ENCODE measurements at places on chromosomes 11 and 22.
A peak's percentile ranks its signal among the peaks of the same experiment; 100 is the strongest.

- H3K27ac ChIP-seq = peak overlapping the region; percentile 54
- no peak for DNase-seq
- H3K4me3 ChIP-seq = peak overlapping the region; percentile 13
- no peaks in the 10 kb centered on the region for H3K27me3 ChIP-seq
- peaks cover 8% of the 10 kb centered on the region for H3K36me3 ChIP-seq
These were observed 73.6 kb upstream of the SUSD2 start for GRCh38 chr22:24107661-24108060.

DNA sequence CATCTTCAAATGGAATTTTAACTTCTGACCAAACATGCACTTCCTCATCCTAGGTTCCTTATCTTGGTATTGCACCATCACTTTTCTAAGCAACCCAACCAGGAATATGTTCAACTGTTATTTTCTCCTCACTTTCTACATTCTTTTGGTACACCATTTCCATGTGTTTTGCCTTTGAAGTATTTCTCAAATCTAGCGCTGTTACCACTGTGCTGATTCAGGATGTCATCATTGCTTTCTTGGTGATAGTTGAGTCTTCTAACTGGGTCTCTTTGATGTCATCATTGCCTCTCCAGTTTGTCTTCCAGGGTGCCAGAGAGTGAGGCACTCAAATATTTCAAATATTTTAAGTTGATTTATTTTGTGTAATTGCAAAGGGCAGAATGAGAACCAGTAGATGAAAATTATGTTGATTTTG, 47.5 kb downstream of the HORMAD2 start:
- H3K27ac ChIP-seq = no peak overlapping the region
- no peaks in the 10 kb centered on the region for H3K4me1 ChIP-seq
- no peak overlapping the region for H3K4me3 ChIP-seq
- H3K36me3 ChIP-seq = no peaks in the 10 kb centered on the region

GRCh38 chr11:7924536-7924935, 6.5 kb downstream of the OR10A6 start:
- no peaks in the 10 kb centered on the region for H3K36me3 ChIP-seq
- no peak for DNase-seq
- H3K27ac ChIP-seq = no peak overlapping the region
- H3K4me1 ChIP-seq = no peaks in the 10 kb centered on the region

DNA sequence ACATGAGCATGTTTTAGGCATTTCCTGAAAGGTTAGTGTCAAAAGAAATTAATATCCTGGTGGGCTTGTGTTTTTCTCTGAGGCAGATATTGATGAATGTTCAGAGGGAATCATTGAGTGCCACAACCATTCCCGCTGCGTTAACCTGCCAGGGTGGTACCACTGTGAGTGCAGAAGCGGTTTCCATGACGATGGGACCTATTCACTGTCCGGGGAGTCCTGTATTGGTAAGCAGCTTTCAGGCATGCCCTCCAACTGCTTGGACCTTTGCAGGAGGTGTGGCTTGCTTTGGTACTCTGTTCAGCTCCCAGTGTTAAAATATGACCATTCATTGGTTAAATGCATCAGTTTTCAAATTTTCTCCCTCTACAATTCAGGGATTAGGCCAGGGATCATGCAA, 658.6 kb upstream of the ANO5 start:
- H3K36me3 ChIP-seq = no peaks in the 10 kb centered on the region
- H3K4me1 ChIP-seq = no peaks in the 10 kb centered on the region
- H3K4me3 ChIP-seq = no peak overlapping the region
- no peak overlapping the region for H3K27ac ChIP-seq
- no peak for DNase-seq

GRCh38 chr22:50713571-50714056, 24.4 kb upstream of the ACR start:
- H3K27ac ChIP-seq = no peak overlapping the region
- no peak overlapping the region for H3K4me3 ChIP-seq
- no peaks in the 10 kb centered on the region for H3K36me3 ChIP-seq
- DNase-seq = peak; percentile 18
- H3K27me3 ChIP-seq = no peaks in the 10 kb centered on the region
- H3K4me1 ChIP-seq = no peaks in the 10 kb centered on the region

DNA sequence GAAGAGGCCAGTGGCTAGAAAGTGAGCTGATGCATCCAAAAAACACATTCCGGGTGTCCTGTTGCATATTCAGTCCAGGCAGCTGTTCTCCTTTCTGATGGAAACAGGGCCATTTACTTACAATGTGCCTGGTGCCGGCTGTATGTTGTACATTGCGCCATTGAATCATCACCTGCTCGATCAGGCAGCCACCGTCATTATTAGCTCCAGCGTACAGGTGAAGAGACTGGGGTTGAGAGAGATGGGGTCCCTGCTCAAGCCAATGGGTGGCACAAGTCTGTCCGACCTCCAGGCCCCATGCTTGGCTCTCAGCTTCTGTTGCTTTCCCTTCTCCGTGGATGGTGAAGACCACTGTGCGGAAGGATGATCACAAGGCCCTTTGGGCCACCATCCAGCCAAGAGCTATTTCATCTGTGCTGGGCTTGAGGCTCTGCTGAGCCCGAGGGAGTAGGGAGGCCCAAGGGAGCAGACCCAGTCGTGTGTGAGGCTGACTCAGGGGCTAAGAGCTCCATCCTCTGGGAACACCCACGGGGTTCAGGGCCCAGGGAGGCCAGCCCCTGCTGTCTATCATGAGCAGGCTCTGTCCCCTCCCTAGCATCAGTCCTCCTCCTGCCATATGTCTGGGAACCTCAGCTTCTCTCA, 20.7 kb upstream of the EMID1 start:
- no peaks in the 10 kb centered on the region for H3K36me3 ChIP-seq
- DNase-seq = no peak

GRCh38 chr11:74681686-74682651, 49.3 kb downstream of the CHRDL2 start:
- H3K27ac ChIP-seq = no peak overlapping the region
- H3K36me3 ChIP-seq = no peaks in the 10 kb centered on the region
- peaks cover 30% of the 10 kb centered on the region for H3K27me3 ChIP-seq
- DNase-seq = no peak
- no peak overlapping the region for H3K4me3 ChIP-seq

Data from natural killer cell treated with Interleukin-12 subunit alpha and Interleukin-12 subunit beta and Interleukin-15 and Interleukin-18, amount 100 ng/mL, for 72 hours (primary cell).